ENCODE measurements at places on chromosomes 5 and 9. TPM values are rescaled to one million over a fixed set of nuclear protein-coding genes. Genes with fewer than 3 reads are reported as not detected.

The C9 gene
- total RNA-seq, result not detected

The ITGA1 gene
- total RNA-seq, result 4.9 TPM

The TXN gene
- total RNA-seq, result 315 TPM

The CDH9 gene
- not detected for total RNA-seq

The PCDHA1 gene
- not detected for total RNA-seq

The CNTNAP3B gene
- not detected for total RNA-seq

The GABRA1 gene
- total RNA-seq, result not detected

The ANKRD55 gene
- 3.7 TPM for total RNA-seq

The MPDZ gene
- total RNA-seq, result not detected

The HAVCR2 gene
- 62.4 TPM for total RNA-seq

The CCDC152 gene
- 2.5 TPM for total RNA-seq
